Fibroblast of skin of left biceps (primary cell): ENCODE measurements at places on chromosomes 2 and 18.

DNA sequence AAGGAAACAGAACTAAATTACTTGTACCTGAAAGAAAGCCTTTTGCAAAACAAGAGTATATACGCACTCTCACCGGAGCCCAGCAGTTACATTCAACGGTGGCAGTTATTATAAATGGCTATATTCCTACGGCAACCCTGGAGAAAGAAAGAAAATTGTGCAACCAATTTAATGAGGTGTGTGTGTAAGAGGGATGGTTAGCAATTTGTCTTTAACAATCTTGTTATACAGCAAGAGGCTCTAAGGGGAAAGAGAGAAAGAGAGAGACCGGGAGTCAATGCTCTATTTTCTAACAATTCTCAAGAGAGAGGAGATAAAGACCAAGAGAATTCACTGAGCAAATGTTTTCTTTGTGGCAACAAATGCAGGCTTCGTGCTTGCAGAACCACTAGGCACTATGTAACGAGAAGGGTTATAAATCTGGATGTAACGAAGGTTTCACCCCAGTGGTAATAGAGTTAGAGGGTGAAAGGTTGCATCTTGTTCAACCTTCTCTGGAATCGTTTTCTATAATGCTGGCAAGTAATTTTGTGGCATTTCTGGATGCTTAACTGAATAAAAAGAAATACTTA, 359.1 kb upstream of the SPRED2 start:
- no peak for DNase-seq

DNA sequence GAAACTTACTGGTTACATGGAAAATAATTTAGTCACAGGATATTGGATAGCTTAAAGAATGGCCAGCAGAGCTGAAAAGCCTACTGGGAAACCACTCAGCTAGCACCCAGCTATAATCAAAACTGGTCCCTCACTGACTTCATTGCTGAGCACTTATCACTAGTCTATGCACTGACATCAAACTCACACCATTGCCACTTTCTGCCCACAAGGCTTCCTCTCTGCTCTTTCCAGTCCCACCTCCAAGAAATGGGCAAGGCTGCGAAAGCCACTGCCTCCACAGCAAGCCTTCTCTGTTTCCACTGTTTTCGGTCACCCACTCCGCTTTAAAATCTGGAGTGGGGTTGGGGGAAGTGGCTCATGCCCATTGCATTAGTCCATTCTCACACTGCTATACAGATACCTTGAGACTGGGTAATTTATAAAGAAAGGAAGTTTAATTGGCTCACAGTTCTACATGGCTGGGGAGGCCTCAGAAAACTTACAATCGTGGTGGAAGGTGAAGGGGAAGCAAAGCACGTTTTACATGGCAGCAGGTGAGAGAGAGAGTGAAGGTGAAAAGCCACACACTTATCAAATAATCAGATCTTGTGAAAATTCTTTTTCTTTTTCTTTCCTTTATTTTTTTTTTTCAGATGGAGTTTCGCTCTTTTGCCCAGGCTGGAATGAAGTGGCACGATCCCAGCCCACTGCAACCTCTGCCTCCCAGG, 77.0 kb upstream of the CERS6 start:
- DNase-seq, result no peak

DNA sequence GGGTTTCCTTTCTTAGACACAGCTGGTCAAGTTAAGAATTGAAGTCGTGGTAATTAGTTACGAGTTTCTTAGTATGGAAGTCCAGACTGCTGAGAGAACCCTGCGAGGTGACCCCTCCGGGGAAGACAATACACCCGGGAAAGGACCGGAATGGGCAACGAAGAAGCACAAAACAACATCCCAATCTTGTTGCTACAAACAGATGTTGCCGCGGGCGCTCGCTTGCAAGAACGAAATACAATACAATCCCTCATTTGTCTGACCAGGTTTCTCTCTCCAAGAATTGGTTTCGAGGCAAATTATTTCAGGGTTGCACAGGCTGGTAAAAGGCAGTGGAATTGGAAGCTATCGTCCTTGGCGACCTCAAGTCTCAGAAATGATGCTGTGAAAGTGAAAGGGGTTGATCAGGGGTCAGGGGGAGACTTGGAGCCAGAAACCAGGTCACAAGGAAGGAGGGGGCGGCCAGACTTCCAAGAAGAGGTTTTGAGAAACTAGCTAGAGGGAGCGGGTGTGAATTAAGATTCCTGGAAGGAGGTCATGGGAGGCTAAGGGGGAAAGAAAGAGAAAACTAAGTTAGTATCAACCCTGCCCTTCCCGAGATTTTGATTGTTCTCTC, 401.9 kb downstream of the HRH4 start:
- no peak for DNase-seq

DNA sequence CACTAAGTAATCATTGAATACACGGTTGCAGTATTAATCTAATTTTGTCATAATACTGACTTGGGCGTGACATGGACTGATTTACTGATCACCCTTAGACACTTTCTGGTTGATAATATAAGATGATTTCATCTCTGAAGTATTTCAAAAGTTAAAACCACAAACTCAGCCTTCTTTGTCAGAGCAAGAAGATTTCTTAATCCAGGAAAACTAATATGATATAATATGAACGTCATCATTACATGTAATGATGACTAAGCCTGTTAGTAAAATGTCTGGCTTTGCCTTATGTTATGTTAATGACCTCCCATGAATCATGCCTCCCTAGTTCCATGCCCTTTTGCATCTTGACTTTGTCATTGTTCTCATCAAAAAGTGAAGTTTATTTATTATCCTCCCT, 1325.0 kb upstream of the CDH2 start:
- peak; percentile 6 for DNase-seq

GRCh38 chr2:33320573-33320972, 155.9 kb upstream of the RASGRP3 start:
- no peak for DNase-seq

- DNase-seq, result no peak
Observed at GRCh38 chr18:75830828-75831227, 403.3 kb upstream of the SMIM21 start.

GRCh38 chr2:178047391-178047790, 25.2 kb downstream of the PDE11A start:
- DNase-seq, result no peak

DNA sequence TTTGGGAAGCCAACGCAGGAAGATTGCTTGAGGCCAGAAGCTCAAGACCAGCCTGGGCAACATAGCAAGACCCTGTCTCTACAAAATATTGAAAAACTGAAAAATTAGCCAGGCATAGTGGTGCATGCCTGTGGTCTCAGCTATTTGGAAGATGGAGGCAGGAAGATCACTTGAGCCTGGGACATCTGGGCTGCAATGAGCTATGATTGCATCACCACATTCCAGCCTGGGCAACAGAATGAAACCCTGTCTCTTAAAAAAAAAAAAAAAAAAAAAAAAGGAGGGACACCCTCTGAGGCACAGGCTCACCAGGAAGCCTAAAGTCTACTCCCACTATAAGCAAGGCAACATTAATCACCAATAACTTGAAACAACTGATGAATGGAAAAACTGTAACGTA, 151.1 kb downstream of the CCDC148 start:
- no peak for DNase-seq

DNA sequence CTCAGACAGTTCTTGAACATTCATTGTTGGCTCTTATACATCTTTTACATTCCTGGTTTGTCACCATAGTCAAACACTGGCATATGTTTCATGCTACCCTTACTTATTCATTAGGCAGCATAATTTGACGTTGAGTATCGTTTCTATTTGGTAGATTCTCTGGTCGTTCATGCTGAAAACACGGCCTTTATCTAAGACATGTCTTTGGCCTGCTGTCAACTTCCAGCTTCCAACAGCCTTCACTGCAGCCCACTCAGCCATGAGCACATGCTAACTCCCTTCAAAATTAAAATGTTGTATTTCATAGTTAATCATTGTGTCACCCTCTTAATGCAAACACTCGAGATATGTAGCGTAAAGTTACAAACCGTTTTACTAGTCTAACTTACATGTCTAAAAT, 493.0 kb upstream of the NRP2 start:
- DNase-seq, result no peak

GRCh38 chr18:9810299-9810698, 75.5 kb upstream of the TXNDC2 start:
- no peak for DNase-seq

- DNase-seq, result no peak
Observed at GRCh38 chr2:35819033-35819432, 536.5 kb upstream of the CRIM1 start.

DNA sequence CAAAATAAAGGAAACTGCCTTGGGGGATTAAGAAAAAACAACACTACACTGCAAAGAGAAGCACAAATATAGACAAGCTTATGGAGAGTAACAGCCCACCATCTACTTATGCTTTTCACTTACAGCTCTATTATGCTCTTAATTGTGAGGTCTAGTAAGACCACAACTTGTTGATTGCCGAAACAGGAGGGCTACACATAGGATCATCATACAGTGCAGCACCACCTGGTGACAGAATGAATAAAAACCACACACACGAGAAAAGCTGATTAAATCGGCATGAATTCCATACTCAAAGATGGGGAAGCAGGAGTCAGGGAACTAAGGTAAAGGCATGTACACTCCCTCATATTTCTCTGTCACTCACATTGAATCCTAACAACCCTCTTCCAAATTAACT, 259.2 kb downstream of the IKZF2 start:
- DNase-seq, result no peak

- DNase-seq, result peak; percentile 36
Observed at GRCh38 chr2:129849559-129850160, 129.8 kb upstream of the RAB6C start.

DNA sequence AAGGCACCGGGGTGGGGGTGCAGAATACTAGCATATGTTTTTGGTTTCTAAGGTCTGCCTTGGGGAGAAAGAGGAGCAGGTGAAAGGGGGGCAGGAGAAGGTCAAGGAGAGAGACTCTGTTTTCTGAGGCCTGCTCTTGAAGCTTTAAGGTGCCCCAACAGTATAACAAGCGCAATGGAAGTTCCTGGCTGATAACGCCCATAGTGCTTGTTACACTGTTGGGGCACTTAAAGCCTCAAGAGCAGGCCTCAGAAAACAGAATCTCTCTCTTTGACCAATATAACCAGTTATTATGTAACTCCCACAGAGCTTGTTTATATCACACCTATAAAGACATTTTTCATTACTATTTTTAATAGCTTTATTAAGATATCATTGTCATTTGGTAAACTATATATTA, 16.5 kb downstream of the OXER1 start:
- DNase-seq, result no peak

GRCh38 chr2:219285894-219286425, 6.8 kb downstream of the DNAJB2 start:
- peak; percentile 31 for DNase-seq

GRCh38 chr2:100413571-100413970, 3.9 kb downstream of the CHST10 start:
- DNase-seq, result no peak

DNA sequence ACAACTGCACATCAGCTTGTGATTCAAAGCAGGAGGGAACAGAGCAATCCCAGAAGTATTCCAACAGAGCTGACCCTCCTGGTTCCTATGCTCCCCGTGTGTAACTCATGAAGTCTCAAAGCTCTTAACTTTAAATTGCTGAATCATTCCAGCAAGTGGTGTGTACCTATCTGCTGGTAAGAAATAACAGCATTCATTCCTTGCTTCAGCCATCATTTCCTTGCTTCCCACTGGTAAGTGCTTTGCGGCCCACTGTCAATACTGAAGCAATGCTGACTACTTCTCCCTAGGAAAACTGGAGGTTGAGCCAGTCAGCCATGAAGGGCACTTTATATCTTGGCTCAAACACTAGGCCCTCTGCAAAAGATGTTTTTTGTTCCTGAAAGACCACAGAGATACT, 222.4 kb downstream of the EXOC6B start:
- DNase-seq, result no peak

GRCh38 chr2:170554278-170554955, 160.7 kb upstream of the SP5 start:
- DNase-seq, result peak; percentile 55
